ENCODE measurements at places on chromosomes 5 and 9. TPM values are rescaled to one million over a fixed set of nuclear protein-coding genes. Genes with fewer than 3 reads are reported as not detected.
A peak's percentile ranks its signal among the peaks of the same experiment; 100 is the strongest.

- DNase-seq: no peak
Observed at GRCh38 chr5:174446446-174446845, 277.9 kb upstream of the MSX2 start.

Gene CDH9
- total RNA-seq: not detected

- no peak for DNase-seq
Observed at GRCh38 chr5:66553916-66554575, 42.1 kb upstream of the MAST4 start.

Gene PCDHGC4
- 1.5 TPM for total RNA-seq

Gene APBA1
- 12.1 TPM for total RNA-seq

- DNase-seq: peak; percentile 52
Observed at GRCh38 chr9:113901221-113901688, 25.1 kb downstream of the ZNF618 start.

Gene NRARP
- total RNA-seq: 5.6 TPM

GRCh38 chr9:2765250-2765880, 48.1 kb downstream of the KCNV2 start:
- no peak for DNase-seq

DNA sequence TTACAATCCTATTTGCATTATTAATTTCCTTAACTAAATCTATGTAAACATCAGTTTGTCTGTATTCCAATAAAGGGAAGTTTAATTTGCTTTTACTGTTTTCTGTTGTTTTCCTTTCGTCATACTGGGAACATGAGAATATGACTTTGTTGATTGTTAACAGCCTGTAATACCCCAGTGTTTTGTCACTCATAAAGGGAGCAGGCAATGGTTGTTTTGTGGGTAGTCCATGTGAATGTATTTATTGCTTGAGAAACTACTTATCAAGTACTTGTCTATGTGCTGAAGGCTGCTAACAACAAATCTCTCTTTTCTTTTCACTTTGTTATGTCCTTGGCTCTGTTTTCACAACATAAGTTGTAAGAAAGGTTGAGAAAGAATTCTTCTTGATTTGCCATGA, 1070.2 kb upstream of the ACO1 start:
- no peak for DNase-seq

GRCh38 chr5:109619606-109620005, 70.1 kb upstream of the MAN2A1 start:
- no peak for DNase-seq

- DNase-seq: no peak
Observed at GRCh38 chr9:126953041-126953809, 38.6 kb downstream of the RALGPS1 start.

DNA sequence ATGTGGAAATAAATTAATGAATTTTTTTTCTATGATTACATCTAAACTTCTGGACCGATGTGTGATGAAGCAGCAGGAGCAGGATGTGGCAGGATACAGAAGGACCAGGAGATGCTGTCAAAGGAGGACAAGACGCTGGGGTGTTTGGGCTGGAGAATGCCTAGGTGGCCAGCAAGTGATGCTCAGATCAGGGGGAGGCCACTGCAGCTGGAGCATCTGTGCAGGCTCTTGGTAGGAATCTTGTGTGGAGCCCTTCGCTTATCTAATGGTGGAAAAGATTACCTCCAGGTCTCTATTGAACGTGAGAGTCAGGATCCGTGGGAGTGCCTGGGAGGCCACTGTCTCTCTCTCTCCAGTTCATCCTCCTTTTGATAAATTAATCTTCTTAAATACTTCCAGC, 79.8 kb downstream of the MRPL36 start:
- DNase-seq: peak; percentile 53

DNA sequence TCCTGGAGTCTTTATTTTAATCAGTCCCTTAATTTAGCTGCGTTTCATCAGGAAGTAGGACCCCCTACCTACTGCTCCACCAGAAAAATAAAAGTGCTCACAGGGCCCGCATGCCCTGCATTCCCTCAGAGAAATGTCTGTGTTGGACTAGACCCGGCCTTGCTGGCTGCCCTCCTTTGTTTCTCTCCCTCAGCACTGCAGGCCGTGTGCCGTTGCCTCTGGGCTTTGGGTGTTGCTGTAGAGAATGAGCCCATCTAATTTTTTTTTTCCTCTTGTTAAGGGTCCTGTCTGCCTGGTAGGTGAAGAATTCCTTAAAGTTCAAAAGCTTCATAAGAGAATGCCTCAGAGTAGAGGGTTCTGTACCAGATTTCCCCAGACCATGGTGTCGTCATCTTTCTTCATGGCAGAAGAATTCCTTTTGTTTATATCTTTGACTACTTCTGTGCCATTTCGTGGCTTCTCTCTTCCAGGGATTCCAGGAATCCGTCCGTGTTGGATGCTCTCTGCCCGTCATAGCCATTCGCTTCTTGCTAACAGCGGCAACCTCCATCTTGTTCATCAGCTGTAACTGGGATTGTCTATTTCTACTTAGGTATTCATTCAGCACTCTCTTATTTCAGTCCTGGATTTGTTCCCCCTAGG, 49.8 kb upstream of the ANGPTL2 start:
- DNase-seq: no peak

Gene CENPK
- total RNA-seq: not detected

- no peak for DNase-seq
Observed at GRCh38 chr5:92003806-92004205, 620.7 kb upstream of the ARRDC3 start.
